ENCODE measurements at places on chromosomes 7 and 10.

GRCh38 chr7:50331564-50332208 is 27.2 kb downstream of the IKZF1 start:
- no peak for DNase-seq

GRCh38 chr10:114753126-114753525 is 68.5 kb upstream of the FHIP2A start:
- DNase-seq, result peak; percentile 22

GRCh38 chr7:71752171-71752935 is 620.4 kb downstream of the GALNT17 start:
- no peak for DNase-seq

DNA sequence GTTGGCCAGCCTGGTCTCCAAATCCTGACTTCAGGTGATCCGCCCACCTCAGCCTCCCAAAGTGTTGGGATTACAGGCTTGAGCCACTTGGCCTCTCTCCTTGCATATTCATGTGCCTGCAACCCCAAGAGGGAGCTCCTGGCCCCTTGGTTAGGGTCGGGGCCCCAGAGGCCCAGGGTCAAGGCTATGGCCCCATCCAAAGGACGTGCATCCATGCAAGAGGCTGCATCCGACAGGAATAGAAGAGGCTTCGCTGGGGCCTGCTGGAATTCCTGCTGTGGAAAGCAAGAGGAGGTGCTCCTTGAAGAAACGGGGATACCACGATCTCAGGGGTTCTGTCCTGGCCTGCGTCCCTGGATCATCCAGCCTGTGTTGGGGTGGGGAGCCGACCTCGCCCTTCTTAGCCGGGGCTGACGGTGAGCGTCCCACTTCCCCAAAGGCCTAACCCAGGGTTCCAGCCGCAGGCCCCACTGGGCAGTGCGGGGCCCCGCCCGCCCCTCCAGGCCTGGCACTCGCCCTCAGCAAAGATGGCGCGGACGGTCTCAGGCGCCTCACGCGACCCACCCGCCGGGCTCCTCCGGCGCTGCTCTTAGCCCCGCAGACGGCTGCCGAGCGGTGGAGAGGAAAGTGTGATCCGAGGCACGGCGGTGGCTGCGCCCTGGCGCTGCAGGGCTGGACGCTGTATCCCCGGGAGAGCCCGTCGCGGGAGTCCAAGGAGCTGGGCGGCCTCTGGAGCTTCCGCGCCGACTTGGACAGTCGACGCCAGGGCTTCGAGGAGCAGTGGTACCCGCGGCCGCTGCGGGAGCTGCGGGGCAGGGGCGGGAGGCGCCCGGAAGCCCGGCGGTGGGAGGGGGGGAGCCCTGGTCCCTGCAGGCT is 54.7 kb downstream of the ZNF727 start:
- no peak for DNase-seq

DNA sequence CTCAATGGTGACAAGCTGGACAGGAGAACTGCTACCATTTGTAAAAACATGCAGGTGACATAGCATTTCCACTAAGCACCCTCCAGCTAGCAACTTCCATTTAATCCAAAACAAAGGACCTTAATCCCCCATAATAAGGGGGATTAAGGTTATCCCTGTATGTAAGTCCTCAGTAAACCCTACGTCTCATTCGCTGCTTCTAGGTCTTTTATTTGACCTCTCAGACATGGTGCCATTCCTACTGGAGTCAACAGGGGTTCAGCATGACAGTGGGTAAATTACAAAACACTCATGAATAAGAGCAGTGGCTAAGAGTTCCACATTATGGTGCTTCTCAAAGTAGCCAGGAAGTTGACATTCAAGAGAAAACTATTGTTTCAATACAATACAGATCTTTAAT is 121.8 kb upstream of the CAV2 start:
- no peak for DNase-seq

DNA sequence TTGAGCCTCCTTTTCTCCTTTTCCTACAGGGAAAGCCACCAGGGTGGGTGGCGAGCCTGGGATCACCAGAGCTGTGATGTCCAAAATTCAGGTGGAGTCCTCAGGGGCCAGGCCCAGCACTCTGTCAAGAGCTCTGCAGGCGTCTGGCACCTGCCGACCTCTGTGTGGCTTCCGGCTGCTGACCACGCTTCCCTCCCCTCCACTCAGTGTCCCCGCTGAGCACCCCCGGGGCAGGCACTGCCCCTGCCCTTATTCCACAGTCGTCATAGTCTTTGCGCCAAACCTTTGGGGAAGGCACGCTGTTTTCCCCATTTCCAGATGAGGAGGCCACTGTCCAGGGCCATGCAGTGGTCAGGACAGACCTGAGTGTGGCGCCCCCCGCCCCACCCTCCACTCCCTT is 7.5 kb downstream of the MTG1 start:
- no peak for DNase-seq

- DNase-seq, result no peak
These were observed 38.1 kb downstream of the IKZF1 start for GRCh38 chr7:50342616-50343114.

GRCh38 chr10:104690959-104691358 is 49.9 kb downstream of the SORCS3 start:
- DNase-seq, result no peak

- DNase-seq, result no peak
These were observed 13.4 kb downstream of the CUBN start for GRCh38 chr10:17116193-17116592.

DNA sequence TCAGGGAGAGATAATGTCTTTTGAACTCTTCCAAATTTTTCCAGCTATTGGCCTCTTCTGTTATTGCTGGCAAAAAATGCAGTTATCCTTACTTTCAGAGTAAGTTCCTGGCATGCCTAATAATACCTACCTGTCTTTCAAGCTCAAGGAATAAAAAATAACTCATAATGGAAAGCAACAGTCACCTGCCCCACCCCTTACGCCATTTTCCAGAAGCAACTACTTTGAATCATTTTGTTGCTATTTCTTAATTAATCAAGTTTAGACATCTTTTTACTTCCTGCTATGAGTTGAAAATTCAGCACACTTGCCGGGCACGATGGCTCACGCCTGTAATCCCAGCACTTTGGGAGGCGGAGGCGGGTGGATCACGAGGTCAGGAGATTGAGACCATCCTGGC is 23.0 kb upstream of the CDK13 start:
- DNase-seq, result no peak

DNA sequence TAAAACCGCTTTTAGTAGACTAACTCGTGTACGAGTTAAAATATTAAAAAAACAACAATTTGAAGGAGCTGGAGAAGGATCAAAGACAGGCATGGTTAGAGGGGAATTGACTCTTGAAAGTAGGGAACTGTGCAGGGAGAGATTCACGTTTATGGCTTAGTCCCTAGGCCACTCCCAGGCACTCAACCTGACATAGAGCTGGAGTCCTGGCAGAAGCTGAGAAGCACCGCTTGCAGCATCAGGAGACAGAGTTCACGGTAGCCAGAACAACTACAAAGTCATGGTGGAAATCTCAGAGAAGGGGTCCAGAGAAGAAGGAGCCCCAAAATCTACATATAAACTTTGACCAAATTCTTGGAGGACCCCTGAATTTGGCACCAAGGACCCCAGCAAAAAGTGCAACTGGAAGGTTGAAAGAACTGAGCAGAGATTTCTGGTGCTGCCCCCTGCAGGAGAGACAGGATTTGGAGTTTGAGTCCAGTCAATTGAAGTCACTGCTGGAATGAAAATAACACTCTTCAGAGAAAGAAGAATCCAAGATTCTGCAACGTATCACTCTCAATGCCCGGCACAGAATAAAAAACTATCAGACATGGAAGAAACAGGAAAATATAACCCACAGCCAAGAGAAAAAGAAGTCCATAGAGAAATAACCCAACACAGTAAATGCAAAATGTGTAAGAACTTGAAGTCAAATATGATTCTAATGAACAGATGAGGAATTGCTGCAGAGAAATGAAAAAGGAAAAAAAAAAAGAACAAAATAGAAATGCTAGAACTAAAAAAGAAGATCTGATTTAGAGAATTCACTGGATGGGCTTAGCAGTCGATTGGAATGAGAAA is 493.3 kb upstream of the PODXL start:
- DNase-seq, result no peak

DNA sequence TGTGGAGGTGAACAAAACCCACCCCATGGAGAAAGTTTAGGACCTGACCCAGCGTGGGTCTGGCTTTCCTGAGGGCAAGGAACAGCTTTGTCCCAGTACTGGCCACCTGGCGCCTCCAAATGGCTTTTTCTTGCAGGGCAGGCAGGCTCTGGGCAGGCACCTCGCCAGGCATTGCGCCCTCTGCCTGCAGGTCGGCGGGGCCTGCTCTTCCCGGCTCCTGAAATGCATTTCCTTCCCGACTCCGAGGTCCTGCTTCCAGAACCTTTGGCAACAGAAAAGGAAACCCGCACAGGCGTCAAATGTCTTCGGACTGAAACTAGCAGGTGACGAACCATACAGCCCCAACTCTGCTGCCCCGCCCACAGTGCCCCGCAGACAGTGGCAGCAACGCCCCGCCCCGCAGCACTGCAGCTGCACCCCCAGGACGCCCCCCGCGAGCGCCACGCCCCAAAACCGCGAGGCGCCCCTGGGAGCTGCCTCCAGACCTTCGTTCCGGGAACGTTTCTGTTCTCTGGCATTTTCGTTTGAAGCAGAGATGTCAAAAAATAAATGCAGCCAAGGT is 65.5 kb downstream of the C10orf143 start:
- no peak for DNase-seq

DNA sequence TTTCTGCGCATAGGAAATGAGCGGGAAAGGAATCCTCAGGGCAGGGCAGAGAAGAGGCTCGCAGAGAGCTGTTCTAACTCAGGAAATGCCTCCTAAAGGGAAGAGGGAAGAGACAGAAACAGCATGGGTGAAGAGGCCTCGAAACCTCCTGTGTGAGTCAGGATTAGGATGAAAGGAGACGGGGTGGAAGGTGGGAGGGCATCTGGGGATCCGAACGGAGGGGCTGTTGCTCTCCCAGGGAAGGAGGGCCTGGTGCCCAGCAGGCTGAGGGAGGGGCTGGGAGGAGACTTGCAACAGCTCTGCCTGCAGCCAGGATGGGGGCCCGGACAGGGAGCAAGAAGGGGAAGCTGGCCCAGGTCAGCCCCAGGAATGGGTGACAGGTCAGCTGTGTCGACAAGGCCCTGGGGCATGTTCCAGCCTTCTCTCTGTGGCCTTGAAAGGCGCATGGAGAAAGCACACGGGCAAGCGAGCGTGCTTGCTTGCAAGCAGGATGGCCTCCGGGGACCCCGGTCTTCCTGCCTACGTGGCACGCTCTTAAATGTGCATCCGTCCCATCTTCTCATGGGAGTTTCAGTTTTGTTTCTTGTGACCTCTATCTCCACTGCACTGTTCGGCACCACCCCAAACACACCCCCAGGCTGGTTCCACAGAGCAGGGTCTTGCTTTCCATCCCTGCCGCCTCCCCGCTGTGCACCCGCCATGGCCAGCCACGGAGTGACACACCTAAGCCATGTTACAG is 63.5 kb downstream of the HIPK2 start:
- DNase-seq, result no peak

- DNase-seq, result peak; percentile 48
These were observed 30.1 kb downstream of the AFAP1L2 start for GRCh38 chr10:114374053-114374791.

DNA sequence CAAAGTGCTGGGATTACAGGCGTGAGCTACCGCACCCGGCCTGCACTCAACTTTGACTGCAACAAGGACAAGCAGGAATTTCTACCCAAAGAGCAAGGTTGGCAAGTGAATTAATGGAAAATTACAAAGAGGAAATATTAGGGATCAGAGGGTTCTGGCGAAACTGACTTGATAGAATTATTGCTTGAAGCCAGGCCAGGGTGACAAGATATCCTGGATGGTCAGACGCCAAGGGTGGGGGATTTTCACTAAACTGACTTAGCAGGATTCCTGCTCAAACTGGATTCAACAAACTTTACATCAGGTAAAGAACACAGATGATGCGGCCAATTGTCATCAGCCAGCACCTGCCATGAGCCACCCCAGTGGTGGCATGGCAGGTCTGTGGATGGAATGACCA is 603.6 kb upstream of the MGMT start:
- no peak for DNase-seq

DNA sequence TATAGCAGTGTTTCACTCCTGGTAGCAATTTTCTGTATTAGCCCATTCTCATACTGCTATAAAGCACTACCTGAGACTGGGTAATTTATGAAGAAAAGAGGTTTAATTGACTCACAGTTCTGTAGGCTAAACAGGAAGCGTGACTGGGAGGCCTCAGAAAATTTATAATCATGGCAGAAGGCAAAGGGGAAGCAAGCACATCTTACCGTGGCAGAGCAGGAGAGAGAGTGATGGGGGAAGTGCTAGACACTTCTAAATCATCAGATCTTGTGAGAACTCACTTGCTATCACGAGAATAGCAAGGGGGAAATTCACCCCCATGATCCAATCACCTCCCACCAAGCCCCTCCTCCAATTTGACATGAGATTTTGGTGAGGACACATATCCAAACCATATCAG is 131.6 kb upstream of the EFCAB10 start:
- no peak for DNase-seq

DNA sequence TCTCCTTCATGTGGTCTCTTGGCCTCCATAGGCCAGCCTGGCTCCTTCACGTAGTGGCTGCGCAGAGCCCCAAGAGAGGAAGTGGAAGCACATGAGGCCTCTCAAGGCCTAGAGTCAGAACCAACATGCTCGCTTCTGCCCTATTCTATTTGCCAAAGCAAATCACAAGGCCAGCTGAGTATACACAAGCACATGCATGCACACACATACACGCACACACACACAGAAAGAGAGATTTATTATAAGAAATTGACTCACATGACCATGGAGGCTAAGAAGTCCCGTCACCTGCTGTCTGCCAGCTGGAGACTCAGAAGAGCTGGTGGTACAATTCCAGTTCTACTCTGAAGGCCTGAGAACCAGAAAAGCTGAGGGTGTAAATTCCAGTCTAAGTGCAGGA is 64.3 kb upstream of the NRP1 start:
- DNase-seq, result no peak

DNA sequence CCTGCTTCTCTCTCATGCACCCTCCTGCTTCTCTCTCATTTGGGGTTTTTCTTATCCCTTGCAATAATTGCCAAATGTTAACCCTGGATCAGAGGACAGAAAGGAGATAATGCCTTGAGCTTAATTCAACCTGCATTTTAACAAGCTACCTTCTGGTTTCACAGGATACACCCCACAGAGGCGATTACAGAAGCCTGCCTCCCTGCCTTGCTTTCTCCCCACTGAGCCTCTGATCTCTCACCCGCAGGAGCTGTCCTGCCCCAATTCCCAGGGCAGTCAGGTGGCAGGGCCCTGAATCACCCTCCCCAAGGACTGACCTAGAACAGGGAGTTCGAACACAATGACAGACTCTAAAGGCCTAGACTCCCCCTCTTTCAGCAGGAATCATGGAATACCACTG is 959.5 kb downstream of the GRID1 start:
- DNase-seq, result no peak

GRCh38 chr10:121216295-121216694 is 365.1 kb downstream of the WDR11 start:
- no peak for DNase-seq

Data from fibroblast of lung (primary cell).